ENCODE measurements at places on chromosomes 1 and 21.

DNA sequence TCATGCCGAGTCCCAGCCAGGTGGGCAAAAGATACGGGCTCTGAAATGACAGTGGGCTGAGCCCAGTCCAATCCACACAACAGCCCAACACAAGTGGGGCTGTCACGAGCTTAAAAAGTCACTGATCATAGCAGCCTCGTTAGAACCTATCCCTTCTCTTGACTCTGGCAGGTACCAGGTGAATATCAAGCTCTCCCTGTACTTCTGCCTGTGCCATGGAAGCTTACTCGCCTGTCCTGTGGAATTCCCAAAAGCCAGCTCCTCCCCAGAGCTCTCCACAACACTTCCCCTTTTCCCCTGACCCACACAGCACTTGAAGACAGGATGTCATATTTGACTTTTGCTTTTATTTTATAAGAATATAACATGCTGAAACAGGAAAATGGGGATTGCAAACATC lies 5.9 kb downstream of the RGS16 start:
- DNase-seq = no peak

DNA sequence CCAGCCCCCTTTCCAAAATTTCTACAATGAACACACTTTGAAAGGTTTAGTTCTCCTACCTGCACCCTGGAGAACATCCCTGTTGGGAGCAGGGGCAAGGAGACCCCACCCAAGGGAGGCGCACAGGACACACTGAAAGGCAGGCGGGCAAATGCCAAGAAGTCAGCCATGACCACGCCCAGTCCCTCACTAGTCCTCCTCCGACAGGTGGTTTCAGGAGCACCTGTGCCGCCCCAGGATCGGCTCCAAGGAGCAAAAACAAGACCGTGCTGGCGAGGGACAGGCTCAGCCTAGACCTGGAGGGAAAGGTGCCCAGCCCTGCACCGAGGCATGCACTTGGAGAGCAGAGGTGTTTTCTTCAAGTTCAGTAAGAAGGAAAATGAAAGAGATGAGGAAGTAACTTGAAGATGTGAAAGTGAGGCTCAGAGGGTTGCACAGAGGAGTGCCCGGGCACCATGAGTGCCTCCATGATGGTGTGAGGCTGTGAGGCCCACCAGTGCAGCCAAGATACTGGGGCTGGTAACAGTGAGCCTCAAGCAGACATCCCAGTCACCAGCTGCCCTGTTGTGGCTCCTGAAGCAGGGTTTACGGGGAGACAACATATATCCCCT lies 19.6 kb upstream of the NADK start:
- no peak for DNase-seq

- DNase-seq = peak; percentile 52
Measured at GRCh38 chr1:92994105-92994712, 32.9 kb upstream of the DIPK1A start.

GRCh38 chr1:228964178-228965089 lies 229.2 kb downstream of the RHOU start:
- no peak for DNase-seq

DNA sequence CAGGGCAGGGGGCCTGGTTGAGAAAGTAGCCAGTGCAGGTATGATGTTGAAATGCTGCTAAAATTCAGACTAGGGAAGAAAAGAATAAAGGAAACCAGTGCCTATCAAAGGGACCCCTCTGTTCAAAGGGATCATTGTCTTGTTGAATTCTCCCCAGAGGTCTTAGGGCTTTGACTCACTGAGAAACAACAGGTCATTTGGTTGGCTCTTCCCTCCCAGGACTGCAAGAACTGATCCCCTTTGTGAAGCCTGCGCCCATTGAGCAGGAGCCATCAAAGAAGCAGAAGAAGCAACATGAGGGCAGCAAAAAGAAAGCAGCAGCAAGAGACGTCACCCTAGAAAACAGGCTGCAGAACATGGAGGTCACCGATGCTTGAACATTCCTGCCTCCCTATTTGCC lies 11.8 kb upstream of the CELSR2 start:
- DNase-seq = no peak

- DNase-seq = no peak
Measured at GRCh38 chr1:27394925-27395324, 2.5 kb downstream of the GPR3 start.

- DNase-seq = no peak
Measured at GRCh38 chr1:41072051-41072450, 50.5 kb upstream of the SLFNL1 start.

GRCh38 chr1:29256979-29257804 lies 20.9 kb downstream of the PTPRU start:
- DNase-seq = no peak

DNA sequence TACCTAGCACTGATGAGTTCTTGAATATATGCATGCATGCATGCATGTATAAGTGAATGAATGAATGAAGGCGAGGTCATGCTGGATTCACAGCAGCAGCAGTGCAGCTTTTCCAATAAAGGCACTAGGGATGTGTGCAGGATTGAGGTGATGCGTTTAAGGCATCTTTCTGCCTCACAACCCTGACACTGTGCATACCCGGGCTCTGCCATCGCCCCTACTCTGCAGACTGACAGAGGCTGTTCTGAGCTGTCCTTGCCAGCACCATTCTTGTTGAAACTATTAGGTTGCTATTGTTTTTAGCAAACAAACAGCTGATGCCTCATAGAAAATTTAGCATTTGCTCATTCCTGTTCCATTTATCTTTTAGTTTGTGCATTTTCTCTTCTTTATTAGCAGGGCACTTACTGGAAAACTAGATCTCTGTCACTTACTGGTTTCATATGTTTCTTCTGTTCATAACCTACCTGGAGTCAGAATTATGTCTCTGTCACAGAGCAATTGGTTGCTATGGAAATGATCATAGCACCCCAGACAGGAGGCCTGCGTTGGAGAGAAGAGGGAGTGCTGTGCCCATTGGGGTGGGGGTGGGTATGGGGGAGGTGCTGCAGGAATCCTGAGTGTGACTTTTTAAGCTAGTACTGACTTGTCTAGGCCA lies 79.0 kb downstream of the CD58 start:
- DNase-seq = no peak

DNA sequence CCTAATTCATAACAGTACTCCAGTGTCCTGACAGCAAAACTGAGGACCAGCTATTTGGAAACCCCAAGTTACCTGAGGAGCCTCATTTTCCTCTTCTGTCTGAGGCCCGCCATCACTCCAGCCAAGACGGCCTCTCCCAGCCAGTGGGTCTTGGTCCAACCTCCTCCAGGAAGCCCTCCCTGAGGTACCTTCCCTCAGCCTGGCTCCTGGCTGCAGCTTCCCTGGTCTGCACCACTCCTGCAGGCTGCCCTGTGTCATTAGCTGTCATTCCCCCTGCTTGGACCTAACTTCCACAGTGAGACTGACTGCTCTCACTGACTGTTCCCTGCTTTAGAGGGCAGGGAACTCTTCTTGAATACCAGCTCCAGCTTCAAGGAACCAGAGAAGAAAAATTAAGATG lies 33.0 kb downstream of the BCAR3 start:
- no peak for DNase-seq

DNA sequence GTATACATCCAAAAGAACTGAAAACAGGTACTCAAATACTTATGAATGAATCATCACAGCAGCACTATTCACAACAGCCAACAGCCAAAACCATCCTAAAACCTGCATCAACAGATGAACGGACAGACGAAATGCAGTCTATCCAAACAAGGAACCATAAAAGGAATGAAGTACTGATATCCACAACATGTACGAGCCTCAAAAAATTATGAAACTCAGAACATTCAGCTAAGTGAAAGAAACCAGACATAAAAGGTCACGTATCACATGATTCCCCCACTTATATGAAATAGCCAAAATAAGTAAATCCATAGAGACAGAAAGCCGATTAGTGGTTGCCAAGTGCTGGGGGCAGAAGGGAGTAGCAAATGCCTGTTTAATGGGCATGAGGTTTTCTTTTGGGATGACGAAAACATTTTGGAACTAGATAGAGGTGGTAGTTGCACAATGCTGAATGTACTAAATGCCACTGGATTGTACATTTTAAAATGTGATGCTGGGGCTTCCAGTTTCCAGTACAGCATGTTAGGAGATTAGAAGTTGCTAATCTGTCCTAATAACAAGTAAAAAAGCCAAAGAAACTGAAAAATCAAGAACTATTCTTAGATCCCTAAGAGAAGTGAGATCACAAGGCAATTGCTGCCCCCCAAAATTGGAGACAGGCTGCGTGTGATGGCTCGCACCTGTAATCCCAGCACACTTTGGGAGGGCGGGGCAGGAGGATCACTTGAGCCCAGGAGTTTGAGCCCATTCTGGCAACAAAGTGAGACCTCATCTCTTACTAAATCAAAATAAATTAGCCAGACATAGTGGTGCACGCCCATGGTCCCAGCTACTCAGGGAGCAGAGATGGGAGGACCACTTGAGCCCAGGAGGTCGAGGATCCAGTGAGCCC lies 25.3 kb downstream of the CLSTN1 start:
- no peak for DNase-seq

Data from ecto neural progenitor cell (in vitro differentiated cells).